ENCODE measurements at places on chromosomes 7 and 10.

- DNase-seq = no peak
Observed at GRCh38 chr7:17444673-17445072, 146.2 kb downstream of the AHR start.

DNA sequence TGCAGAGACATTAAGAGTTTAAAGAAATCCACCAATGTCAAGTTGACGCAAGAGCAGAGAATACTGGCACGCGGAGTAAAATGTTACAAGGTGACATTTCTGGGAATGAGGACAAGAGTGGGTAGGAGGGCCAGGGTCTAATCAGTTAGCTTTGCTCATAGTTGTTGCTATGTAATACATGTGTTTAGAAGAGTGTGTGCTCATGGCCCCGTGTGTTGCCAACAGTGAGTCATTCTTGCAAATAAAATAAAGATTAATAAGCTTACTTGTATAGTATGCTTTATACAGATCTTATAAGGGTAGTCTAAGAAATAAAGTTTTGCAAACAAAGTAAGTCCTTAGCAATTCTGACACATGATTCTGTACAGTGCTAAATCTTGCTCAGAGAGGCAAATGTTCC lies 64.5 kb downstream of the DNMBP start:
- DNase-seq = no peak

DNA sequence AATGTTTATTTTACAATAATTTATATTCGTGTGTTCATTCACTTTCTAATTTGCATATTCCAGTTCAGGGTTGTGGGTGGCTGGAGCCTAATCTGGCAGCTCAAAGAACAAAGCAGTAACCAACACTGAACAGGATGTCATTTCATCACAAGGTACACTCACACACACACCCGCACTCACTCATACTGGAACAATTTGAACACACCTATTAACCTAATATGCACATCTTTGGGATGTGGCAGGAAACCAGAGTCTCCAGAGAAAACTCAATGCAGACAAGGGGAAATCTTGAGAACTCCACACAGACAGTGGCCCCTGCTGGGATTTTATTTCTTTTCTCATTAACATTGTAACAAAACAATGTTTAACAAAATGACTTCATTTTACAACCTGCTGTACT lies 97.4 kb downstream of the TWIST1 start:
- no peak for DNase-seq

GRCh38 chr10:130882906-130883305 lies 428.6 kb downstream of the TCERG1L start:
- no peak for DNase-seq

DNA sequence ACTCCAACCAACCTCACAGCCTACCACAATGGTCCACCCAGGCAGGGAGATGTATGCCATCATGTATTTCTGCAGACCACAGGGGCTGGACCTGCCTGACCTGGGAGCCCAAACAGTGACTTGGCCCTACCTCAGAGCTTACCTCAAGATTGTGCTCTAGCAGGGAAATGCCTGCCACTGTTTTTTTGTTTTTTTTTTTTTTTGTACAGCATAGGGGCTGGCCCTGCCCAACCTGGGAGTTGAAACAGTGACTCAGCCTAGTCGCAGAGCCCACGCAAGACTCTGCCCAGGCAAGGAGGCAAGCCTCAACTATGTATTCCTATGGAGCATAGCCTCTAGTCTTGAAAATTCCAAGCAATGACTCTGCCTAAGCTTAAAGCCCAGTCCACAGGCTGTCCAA lies 39.3 kb upstream of the CDK6 start:
- DNase-seq = no peak

GRCh38 chr7:128406314-128407232 lies 3.2 kb downstream of the IMPDH1 start:
- DNase-seq = no peak

DNA sequence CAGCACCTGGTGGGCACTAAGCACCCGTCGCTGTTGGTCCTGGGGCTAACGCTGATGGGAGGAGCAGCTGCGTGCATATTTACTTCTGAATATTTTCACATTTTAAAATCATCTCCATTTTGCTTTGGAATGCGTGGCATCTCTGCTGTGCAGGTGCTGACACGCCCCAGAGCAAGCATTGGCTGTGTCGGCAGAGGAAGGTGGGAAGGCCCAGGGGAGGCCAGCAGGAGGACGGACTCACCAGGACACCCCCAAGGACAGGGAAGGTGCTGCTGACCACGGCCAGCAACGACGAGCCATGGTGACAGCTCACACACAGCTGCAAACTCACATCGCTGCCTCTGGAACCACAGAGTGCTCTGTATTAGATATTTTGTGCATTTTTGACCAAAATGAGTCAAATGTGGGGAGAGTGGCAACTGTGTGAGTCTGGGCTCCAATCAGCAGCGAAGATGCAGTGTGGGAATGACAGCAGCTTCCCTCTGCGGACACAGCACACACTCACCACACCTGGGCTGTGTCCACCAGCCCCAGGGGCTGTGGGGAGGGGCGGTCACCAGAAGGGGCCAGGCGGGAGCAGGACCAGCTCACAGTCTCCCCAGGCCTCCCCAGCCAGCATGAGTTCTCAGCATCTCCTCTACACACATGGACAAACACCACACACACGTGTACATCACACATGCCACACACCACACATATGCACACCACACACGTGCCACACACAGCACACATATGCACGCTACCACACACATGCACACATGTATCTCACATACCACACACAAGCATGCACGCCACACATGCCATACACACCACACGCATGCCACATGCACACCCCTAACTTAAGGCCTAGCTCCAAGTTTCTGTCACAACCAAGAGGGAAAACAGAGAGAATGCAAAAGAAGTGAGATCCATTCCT lies 58.2 kb downstream of the PTPRN2 start:
- no peak for DNase-seq

DNA sequence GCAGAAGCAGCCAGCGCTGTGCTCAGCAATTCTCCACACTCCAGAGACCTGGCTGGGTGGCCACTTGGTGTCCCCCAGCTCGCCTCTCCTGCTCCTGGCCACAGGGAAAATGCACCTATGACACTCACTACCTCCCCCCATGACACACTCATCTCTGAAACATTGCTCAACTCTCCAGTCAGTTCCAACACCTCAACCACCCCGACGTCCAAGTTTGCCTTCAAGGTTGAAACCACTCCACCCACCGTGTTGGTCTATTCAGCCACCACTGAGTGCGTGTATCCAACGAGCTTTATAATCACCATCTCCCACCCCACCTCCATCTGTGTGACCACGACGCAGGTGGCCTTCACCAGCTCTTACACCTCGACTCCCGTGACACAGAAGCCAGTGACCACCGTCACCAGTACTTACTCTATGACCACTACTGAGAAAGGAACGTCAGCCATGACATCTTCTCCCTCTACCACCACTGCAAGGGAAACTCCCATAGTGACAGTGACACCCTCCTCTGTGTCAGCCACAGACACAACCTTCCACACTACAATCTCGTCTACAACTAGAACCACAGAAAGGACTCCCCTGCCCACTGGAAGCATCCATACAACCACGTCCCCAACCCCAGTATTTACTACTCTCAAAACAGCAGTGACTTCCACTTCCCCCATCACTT lies 2.7 kb downstream of the MUC3A start:
- DNase-seq = no peak

GRCh38 chr10:36266923-36267322 lies 624.8 kb upstream of the FZD8 start:
- no peak for DNase-seq

- no peak for DNase-seq
Observed at GRCh38 chr7:113004726-113005454, 81.7 kb downstream of the GPR85 start.

DNA sequence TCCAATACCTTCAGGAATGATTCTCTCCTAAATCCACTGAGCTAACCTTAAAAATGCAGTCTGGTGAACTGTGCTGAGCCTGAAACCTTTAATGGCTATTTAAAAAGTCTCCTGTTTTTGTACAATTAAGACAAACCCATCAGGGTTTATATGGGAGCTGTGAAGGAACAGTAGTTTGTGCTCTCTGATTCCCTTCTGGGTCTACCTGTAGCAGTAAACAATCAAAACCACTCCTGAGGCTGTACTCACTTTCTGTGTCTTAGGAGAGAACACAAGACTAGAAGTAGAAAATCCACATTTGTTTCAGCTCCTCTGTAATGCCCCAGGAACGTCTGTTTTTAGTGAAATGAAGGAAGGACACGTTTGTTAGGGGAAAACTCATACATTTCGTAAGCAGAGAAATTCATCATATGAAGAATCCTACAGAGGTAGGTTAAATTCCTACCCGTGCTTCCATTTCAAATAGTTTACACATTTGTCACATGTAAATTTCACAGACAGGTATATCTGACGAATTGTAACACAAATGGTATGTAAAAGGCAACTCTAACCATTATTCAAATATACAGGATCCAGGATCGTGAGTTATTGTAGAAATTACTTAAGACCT lies 2.6 kb downstream of the CUX1 start:
- no peak for DNase-seq

GRCh38 chr7:94298943-94299342 lies 95.8 kb upstream of the COL1A2 start:
- DNase-seq = no peak

DNA sequence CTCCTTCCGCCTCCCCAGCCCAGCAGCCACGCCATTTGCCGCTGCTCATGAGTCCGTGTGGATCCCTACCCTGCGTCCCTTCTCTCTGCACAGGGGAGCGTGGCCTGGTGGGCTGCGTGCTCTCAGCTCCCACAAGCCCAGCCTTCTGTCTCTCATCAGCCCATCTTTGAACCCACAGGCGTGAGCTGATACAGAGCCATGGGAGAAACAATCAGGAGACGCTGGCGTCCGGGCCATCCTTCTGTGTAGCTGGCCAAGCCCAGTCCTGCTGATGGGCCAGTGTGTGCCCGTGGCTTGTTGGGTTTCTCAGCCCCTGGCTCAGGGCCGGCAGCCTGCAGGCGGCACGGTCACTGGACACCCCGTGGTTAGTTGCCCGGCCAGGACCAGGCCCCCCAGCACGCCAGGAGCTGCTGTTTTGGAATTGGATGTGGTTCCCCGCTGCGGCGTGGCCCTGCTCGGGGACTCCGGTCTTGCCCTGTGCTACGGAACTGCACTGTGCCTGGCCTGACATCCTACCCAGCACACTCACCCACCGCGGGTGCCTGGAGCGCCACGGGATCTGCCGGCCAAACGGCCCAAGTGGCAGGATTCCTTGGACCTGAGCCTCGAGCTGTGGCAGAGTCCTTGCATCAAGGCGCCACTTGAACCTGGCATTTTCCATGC lies 88.9 kb downstream of the ELFN1 start:
- no peak for DNase-seq

Measured in RWPE2 (cell line).